AG08395 (cell line): ENCODE measurements at places on chromosomes 2 and 18.

- no peak for DNase-seq
These were observed 469.0 kb downstream of the EPHA4 start for GRCh38 chr2:221102896-221103688.

- no peak for DNase-seq
These were observed 810.9 kb downstream of the CPS1 start for GRCh38 chr2:211367293-211367692.

DNA sequence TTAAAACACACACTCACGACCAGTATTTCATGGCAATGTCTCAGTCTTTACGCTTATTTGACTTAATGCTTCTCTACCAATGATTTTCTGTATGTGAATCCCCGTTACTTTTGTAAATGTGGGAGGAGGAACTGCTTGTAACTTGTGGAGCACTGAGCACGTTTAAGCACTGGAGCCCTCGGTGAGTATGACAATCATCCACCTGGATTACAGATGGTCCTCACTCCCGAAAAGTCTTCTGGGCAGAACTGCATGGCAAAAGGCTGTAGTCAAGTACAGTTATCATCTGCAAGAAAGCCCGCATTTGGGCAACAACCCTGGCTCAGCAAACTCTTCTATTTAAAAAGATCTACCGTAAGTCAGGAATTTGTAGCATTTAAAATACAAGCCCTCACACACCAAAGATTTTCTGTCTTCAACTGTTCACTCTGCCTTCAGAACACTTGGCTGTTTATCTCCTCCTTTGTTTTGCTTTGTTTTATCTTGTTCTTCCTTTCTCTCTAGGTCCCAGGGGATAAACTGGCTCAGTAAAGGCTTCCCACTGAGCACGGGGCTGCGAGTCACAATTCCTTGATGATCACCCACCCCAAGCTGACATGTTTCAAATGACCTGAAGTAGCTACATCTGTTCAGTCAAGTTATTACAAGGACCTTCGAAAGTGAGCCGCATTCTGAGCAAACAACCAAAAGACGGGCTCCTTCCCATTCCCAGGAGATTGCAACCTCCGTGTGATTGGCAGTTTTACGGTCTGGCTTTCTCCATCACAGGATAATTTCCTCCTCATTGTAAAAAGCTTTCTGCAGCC lies 102.2 kb downstream of the DLGAP1 start:
- DNase-seq: no peak

DNA sequence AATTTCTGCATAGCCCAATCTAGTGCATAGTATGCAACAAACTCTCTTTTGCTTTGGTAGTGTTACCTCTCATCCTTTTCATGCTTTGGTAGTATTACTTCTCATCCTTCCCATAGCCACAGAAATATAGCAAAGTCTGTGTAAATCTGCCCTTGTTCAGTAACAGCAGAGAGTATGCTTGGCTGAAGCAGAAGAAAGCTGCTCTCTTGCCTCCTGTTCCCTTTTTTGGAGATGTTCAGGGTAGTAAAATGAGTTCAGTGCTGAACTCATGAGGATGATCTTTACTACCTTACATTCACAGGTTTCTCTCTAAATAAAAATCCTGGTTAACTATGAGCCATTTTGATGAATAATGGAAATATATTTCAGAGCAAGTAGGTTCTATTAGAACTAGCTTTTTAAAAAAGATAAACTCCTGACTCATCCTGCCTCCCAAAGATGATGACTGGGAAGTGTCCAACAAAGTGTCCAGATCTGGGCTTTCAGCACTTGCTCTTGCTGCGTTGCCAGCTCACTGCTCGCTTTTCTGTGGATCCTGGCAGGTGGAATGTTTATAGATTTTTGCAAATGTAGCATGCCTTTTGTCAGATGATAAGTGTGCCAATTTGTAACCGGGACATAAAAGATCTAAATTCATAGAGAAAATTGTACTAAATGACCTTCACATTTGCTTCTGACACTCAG lies 29.4 kb upstream of the CHMP3 start:
- DNase-seq: no peak

- DNase-seq: peak; percentile 88
These were observed 60.8 kb downstream of the EFEMP1 start for GRCh38 chr2:55862673-55863390.

GRCh38 chr2:68878071-68878711 lies 7.0 kb upstream of the BMP10 start:
- DNase-seq: no peak

DNA sequence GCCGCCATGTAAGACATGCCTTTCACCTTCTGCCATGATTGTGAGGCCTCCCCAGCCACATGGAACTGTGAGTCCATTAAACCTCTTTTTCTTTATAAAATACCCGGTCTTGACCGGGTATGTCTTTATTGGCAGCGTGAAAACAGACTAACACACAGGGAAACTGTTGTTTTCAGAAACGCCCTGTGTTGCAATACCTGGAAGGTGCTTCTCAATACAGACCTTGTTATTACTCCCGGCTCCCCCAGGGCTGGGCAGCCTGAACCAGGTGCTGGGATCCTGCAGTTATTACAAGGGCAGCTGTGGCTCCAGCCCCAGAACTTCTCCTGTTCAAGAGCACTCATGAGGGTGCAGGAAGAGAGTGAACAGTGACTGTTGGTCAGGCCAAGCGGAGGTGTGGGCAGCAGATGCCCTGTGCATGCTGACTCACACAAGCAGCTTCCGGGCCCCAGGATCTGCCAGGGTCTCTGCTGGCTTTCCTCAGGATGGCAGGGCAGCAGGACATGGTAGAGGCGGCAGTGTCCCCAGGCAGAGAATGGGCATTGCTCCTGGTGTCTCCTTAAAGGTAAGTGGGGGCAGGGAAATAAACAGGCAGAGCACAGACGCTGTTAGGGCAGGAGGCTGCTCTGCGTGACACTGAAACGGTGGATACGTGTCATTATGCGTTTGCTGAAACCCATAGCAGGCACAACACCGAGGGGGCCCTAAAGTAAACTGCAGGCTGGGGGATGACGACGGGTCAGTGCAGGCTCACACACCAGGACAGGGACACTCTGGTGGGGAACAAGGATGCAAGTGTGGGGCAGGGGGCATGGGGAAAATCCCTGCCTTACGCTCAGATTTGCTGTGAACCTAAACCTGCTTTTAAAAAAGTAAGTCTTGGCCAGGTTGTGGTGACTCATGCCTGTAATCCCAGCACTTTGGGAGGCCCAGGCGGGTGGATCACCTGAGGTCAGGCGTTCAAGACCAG lies 89.1 kb downstream of the NDUFA10 start:
- no peak for DNase-seq

DNA sequence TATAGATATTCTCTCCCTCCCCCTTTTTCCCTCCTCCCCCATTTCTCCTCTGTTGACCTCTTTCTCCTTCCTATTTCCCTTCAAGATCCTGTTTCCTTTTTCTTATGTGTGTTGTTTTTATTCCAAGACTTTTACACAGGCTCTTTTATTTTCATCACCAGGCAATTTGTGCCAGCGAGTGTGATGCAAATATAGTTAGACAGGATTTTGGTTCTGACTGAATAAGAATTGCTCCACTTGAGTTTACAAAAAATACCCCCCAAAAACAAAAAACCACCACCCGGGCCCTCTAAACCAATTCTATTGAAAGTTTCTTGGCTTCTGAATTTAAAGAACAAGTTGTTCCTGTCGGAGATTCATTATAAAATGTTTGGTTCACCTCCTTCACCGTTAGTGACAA lies 50.9 kb upstream of the MAPK4 start:
- no peak for DNase-seq

- no peak for DNase-seq
These were observed 158.6 kb upstream of the TWIST2 start for GRCh38 chr2:238689331-238689730.

GRCh38 chr2:279956-280649 lies 7.8 kb downstream of the ALKAL2 start:
- no peak for DNase-seq

DNA sequence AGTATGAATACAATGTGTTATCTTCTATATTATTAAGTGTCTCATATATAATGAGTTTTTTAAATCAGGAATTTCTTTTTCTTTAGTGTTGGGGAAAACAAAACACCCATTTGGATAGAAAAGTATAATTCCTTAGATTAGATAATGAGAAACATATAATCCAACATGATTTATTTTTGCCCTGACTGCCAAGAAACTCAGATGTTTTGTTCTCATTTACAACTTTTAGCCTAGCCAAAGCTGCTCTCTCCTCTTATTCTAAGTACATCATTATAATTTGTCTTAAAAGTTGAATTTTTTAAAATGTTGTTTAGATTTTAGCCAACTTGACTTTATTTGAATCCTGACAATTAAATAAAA lies 68.6 kb downstream of the SLC40A1 start:
- no peak for DNase-seq

- no peak for DNase-seq
These were observed 315.7 kb downstream of the KCNS3 start for GRCh38 chr2:18194161-18194560.

GRCh38 chr2:160305081-160305750 lies 105.1 kb upstream of the ITGB6 start:
- DNase-seq: no peak

GRCh38 chr18:48838921-48839818 lies 111.6 kb downstream of the SMAD7 start:
- DNase-seq: peak; percentile 86

GRCh38 chr18:69839497-69839896 lies 108.2 kb downstream of the CD226 start:
- DNase-seq: no peak

- no peak for DNase-seq
These were observed 713.6 kb upstream of the POU3F3 start for GRCh38 chr2:104140361-104140760.

GRCh38 chr2:231597014-231597611 lies 4.4 kb downstream of the TEX44 start:
- peak; percentile 65 for DNase-seq

- no peak for DNase-seq
These were observed 38.4 kb downstream of the SLC9A2 start for GRCh38 chr2:102657770-102658169.

- peak; percentile 14 for DNase-seq
These were observed 87.2 kb downstream of the ESCO1 start for GRCh38 chr18:21513292-21513691.

GRCh38 chr2:9800639-9800974 lies 42.7 kb upstream of the TAF1B start:
- no peak for DNase-seq

DNA sequence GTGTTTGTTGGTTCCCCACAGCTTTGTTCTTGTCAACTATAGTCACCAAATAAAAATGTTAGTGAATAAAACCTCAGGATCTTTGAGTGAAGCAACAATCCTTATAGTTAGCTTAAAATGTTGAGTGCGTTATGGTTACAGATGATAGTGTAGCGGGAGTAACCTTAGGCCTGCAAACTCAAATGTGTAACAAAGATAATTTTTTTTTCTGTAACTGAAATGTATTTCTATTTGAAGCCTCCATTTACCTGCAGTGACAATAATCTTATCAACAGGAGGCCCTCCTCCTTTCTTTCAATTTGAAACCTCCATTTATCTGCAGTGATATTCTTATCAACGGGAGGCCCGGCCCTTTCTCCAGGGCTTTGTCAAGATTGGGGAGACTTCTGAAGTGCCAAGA lies 3.1 kb upstream of the C2orf49 start:
- DNase-seq: no peak

DNA sequence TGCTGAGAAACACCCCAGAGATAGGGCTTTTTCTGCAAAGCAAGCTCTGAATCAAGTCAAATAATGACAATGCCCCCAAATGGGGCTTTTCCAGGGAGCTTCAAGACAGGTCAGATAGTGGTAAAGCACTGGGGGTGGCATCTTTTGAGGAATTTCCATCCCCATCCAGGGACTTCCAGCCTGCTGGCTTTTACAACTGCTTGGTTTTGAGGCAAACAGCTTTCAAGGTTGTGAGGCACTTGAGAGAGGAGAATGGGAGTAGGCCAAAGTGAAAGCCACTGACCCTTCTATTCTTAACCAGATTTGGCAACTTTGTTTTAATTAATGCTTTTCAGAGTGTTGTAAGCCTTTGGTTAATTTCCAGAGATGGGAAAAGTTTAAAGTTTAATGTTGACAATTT lies 762.0 kb upstream of the POU3F3 start:
- no peak for DNase-seq

GRCh38 chr2:197591339-197592072 lies 75.6 kb downstream of the MOB4 start:
- no peak for DNase-seq

DNA sequence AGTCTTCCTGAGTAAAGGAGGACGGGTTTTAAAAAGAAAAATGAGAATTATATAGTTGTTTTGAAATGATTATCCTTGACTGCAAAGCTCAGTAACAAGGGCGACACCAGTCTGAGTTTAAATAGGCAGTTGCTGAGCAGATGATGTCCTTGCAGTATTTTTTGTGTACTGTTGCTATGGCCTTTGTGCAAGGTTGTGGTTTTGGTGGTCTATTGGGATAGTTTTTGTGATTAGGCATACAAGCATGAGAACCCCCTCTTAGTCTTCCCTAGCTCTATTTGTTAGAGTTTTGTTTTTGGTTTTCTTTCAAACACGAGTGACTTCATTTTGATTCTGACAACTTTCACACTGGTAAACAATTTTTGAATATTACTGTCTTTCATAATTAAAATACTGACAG lies 64.1 kb downstream of the TAF4B start:
- no peak for DNase-seq

GRCh38 chr2:190344276-190344827 lies 963 bp downstream of the INPP1 start:
- DNase-seq: no peak

DNA sequence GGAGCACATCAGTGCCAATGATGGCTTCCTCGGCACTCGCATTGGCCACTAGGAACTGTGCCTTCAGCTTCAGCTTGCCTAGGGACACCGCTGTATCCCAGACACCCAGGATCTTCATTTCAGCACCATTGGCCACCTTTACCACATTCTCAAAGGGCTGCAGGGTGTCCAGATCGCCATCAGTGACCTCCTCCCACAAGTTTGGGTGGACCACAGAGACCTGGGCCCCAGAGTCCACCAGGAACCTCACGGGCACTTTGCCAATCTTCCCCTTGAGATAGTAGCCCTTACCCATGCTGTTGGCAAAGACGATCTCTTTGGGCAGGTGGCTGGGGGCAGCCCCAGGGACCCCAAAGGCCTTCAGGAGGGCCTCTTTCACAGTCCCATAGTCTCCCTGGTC lies 610 bp downstream of the ASPRV1 start:
- DNase-seq: no peak

DNA sequence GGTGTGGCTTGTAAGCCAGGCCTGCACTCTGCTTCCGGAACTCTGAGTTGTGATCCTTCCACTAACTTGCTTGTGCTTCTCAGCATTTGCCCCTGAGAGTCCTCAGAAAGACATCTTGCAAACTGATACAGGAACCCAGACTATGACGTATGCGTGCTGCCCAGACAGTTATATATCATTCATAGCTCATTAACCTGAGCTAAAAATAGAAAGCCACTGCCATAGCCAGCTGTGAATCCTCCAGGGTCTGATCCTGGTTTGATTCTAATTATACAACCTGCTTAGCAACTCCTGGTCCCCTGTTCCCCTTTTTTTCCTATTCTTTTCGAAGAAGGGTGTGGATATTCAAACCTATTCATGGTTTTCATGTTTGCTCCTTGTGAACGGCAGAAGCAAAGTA lies 63.7 kb downstream of the MARCHF4 start:
- peak; percentile 25 for DNase-seq

- DNase-seq: no peak
These were observed 78.5 kb upstream of the RPL31 start for GRCh38 chr2:100923461-100924060.

GRCh38 chr18:71136487-71136886 lies 847.6 kb downstream of the SOCS6 start:
- DNase-seq: no peak

- DNase-seq: peak; percentile 98
These were observed at the start of gene GLS for GRCh38 chr2:190880378-190881083. GLS (plus strand) TSS chr2:190880821; CDS start chr2:190881085, 264 bp downstream.
